ENCODE measurements at places on chromosomes 3 and 15.

- DNase-seq, result no peak
These were observed 255.8 kb downstream of the FAM43A start for GRCh38 chr3:194941360-194941955.

DNA sequence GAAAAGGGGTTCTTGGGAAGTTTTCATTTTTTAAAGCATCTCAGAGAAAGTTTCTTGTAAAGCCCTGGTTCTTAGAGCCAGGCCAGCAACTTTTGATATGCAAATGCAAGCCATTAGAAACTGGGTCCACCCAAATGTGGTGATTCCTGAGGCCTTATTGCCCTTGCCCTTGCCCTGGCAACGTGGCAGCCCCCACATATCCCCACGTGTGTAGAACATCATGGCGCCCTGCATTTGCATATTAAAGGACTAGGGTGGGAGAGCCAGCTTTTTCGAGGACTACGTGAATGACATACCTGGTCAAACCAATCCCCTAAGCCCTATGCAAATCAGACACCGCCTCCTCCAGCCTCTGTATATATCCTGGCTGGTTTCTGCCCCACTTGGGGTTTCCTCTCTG lies 314.9 kb upstream of the NECTIN3 start:
- DNase-seq, result no peak

GRCh38 chr15:99682455-99682854 lies 50.8 kb downstream of the LYSMD4 start:
- no peak for DNase-seq

DNA sequence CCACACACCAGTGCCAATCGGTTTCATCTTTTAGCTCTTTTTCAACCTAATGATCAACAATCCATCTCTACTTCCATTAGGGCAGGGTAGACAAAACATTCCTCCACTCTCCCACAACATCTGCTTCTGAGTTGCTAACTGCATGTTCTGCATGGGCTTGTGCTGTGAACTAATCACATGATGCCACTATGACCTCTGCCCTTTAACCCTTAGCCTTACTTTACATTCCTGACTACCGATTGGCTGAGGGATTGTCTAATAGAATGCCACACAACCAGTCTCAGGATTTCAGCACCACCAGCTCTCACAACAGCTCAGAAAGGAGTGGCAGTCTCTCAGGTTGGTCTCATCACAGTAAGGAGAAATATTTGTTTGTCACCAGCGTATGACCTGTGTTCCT lies 562.8 kb downstream of the ROBO2 start:
- no peak for DNase-seq

DNA sequence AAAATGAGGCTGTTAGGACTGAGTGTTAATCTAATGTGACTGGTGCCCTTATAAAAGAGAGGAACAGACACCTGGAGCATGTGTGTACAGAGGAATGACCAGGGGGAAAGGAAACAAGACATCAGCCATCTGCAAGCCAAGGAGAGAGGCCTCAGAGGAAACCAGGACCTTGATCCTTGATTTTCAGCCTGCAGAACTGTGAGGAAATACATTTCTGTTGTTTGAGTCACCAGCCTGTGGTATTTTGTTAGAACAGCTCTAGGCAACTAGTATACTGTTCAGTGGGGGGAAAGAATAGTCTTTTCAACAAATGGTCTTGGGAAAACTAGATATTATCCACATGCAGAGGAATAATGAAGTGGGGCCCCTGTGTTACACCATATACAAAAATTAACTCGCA lies 80.6 kb downstream of the CCR1 start:
- no peak for DNase-seq

DNA sequence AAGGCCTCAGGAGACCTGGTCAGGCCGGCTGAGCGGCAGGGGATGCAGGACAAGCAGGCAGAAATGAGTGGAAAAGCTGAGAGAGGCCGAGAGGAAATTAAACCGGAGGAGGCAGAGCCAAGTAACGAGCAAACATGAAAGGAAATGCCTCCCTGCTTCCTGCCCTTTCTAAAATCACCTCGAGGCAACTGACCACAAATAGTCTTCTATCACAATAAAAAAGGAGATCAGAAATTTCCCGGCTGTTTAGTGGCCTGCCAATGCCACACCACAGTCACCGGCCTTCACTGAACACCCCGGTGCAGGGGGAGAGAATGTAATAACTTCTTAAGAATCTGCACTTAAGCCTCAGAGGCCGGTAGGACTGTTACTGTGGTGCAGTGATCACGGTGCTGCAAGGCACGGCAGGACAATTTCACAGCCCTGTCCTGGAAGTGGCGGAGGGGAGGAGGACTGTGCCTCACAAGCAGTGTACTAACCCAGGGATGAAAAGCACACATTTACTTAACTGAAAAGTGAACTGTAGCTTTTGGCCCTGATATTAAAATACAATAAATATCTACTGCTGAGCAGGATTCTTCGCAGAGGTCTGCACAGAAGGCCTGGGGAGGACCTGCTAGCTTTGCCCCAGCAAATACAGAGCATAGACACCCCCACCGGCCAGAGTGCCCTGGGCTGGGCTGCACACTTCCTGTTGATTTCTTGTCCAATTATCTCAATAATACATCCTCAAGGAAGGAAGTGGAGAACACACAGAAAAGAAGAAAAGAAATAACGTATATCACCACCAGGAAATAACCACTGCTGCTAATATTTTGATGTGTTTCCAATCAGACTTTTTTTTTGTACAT lies 183.5 kb upstream of the NSMCE3 start:
- no peak for DNase-seq

DNA sequence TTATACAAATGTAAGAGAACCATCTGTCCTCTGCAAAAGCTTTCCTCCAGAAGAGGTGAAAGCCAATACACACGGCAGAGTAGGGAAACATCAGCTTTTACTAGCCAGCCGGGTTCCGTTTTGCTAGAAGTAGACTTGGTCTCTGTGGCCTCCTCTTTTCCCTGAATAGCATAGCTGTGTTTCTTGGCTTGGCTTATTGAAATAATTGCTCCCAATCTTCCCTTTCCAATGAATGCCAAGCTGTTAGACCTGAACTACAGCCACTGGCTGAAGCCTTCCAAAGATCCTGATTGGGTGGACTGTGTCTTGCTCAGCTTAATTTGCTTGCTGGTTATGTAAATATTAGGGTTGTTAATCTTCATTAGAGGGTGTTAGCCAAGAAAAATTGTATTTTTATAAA lies 157.8 kb upstream of the ROPN1 start:
- no peak for DNase-seq

DNA sequence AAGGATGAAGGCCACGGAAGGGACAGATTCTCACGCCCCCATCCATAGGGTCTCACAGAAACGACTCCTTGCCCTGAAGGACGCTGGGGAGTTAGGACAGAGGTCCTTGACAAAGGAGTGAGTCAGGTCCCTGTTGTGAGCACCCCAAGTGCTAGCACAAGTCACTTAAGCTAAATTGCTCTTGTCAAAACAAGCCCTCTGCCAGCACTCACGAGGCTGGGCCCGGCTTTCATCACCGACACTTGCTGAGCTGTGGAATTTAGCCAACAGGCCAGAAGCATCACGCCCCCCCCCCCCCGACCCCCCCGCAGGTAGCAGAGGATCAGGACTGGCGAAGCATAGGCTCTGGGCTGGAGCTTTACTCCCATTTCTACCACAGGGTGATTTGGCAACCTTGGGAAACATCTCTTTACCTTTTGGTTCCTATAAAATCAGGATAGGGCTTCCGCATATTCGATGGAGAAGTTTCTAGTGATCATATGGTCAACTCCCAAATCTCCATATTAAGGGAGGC lies 75.4 kb downstream of the ADCY5 start:
- DNase-seq, result no peak

Measured in NCI-H1930 (cell line).